T-helper 2 cell treated with Interferon-gamma antibody and Interleukin-4, amounts not matched to agents 5 μg/mL and 100 μg/mL, for 36 hours (primary cell): ENCODE measurements at places on chromosomes 12 and 14.

DNA sequence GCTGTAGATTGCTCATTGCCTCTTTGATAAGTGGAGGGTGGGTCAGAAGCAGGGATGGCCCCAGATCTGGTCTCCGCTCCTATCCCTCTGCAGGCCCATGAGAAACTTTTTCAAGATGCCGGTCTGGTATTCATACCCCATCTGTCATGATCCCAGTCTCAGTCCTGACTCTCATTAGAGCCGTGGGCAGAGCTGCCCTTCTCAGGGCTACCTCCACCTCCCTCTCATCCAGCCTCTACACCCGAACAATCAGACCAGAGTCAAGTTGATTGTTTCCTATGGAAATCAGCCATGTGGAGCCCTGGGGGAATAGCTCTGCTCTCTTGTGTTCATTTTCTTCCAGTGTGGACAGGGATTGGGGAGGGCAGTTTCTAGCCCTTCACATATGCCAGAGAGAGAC lies 45.8 kb downstream of the NEUROD4 start:
- no peak for DNase-seq

GRCh38 chr12:113285679-113286610 lies 49.0 kb downstream of the SLC8B1 start:
- no peak for DNase-seq

DNA sequence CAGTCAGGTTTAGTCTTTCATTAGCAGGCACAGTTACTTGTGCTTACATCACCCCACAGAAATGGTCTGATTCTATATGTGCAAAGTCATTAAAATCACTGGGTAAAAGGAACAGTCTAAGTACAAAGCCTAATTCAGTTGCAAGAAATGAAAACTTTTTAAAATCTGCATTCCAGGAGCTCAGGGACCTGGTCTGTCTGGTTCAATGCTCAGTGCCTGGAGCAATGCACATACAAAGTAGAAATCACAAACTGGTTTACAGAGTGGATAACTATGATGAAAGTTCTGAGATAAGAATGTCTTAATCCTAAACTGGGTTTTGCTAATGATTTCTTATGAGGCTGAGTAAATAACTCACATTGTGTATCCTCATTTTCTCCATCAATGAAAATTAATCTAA lies 28.7 kb downstream of the LMNTD1 start:
- no peak for DNase-seq

DNA sequence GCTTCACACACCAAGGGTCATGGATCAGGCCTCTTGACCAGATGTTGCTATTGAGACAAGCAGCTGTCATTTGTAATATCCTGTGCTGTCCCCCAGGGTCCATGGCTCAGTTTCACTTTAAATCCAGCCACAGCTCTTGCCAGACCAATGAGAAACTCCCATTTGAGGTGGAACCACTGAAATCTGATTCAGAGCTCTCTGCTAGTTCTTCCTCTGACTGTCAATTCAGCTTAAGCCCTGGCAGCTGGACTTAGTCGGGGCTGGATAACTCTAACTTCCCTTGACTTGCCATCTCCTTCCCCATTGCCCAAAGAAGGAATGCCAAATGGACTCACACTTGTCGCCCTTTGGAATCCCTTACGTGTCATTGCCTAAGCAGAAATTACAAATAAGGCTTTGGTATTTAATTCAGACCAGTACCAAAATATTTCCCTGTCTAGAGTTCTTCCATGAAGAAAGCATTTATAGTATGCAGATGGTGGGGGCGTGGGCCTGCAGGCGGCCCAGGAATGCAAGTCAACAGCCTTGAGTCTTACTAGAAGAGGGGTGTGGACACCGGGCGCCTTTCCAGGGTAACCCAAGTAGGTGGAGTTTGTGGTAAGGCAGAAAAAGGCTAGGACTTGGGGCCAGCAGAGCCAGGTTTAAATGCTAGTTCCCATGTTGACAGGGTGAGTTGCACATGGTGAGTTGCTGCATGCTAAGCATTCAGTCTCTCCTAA lies 96.9 kb upstream of the TMPO start:
- DNase-seq = no peak

GRCh38 chr14:99216191-99216590 lies 55.8 kb downstream of the BCL11B start:
- DNase-seq = no peak

- DNase-seq = no peak
Observed at GRCh38 chr12:67331828-67332227, 62.7 kb downstream of the CAND1 start.
